ENCODE measurements at places on chromosomes 5 and 9.

- DNase-seq: no peak
Measured at GRCh38 chr5:77176429-77176828, 34.1 kb upstream of the PDE8B start.

DNA sequence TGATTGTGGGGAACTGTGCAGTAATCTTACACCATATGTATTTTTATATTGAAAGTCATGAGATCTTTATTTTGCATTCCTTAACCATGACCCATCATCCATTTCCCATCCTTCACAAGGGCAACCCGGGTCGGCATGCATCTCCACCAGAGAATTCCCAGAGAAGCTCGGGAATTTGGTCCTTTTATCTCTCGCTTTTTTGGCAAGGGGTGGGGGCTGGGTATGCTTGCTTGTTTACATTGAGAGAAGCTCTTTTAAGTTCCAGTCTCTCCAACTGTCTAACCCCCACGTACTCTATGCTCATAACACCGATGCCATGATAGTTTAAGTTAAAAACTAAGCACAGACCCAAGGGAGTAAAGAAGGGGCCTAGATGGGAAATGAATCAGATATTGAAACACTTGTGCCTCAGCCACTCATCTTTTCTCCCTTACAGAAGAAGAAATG lies 109.9 kb upstream of the NFIB start:
- DNase-seq: no peak

DNA sequence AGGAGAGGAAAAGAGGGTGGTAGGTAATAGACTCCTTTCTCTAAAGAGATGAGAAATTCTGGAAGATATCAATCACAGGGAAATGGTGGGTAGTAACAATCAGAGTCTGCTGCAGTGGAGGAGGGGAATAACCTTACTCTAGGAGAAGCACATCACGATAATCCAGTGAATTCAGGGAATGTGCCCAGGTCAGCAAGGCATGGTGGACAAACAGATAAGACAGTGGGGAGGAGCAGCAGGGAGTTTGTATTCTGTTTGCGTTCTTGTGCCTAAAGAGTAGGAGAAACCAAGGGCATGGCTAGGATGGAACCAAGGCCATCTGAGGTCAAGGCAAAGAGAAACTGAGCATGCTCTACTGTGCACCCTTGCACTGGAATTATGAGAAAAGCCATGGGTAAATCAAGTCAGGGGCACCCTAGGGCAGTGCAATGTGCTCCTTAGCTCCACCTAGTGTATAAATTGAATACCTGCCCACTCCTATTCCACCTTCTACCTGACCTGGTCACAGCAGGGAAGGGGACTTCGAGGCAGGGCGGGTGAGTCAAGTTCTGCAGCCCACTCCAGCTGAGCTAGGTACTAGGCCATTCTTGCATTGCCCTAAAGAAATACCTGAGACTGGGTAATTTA lies 31.6 kb downstream of the RETREG1 start:
- peak; percentile 5 for DNase-seq

DNA sequence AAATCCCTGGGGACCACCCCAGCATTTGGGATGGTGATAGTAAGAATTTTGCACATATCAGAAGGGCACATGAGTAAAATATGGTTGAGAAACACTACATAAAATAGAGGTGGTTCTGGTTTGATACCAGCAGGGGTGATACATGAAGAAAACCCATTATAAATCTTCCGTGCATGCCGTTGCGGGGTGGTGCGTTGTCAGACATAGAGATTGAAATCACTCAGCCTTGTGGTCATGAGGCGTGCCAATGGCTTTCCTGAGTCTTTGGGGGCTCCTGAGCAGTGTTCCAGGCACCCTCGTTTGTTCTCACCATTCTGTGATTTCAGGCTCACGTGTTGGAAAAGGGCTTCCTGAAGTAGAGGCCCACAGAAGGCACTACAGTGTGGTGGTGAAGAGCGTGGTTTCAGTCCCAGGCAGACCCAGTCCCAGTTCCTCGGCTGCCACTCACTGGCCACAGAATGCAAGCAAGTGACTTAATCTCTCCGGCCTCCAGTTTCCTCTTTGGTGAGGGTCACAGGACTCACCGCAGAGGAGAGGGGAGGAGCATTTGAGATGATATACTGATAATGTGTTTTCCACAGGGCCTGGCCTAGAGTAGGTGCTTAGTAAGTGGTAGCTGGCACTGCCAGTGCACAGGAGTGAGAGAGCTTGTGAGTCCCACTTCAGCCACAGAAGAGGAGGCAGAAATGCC lies 20.5 kb upstream of the GLRX start:
- peak; percentile 45 for DNase-seq

DNA sequence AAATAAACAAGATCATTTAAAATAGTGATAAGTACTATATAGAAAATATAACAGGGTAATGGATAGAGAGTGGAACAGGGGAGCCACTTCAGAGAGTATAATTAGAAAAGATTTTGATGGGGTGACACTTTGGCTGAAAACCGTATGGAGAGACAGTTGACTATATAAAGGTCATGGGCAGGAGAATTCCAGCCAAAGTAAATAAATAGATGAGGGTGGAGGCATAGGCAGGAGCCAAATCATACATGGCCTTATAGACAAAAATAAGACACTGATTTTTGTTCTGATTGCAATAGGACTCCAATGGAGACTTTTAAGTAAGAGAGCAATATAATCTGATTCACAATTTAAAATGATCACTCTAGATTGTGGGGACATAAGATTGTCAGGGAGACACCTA lies 37.5 kb upstream of the NUDT12 start:
- DNase-seq: no peak

GRCh38 chr5:6404129-6404528 lies 25.8 kb upstream of the MED10 start:
- DNase-seq: no peak

DNA sequence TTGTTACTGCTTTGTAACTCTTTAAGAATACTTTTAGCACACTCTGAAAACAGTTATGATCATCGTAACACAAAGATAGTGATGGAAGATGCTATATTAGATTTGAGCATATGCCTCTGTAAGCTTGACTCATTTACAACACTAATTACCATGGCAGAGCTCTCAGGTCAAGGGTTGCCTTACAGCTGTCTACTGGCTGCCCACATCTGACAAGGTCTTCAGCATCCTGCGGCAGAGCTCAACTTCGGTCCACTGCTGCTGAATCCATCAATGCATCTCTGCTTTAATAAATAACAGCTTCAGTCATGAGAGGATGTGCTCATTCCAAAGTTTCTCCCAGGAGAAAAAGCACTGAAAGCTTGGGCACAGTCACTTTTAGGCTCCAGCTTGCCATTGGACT lies 449.4 kb downstream of the RASEF start:
- DNase-seq: no peak

GRCh38 chr5:35281613-35282012 lies 51.3 kb upstream of the PRLR start:
- DNase-seq: no peak

GRCh38 chr5:78500028-78500427 lies 139.6 kb downstream of the SCAMP1 start:
- no peak for DNase-seq

- DNase-seq: no peak
Measured at GRCh38 chr9:87776481-87777379, 50.8 kb downstream of the CTSL start.

DNA sequence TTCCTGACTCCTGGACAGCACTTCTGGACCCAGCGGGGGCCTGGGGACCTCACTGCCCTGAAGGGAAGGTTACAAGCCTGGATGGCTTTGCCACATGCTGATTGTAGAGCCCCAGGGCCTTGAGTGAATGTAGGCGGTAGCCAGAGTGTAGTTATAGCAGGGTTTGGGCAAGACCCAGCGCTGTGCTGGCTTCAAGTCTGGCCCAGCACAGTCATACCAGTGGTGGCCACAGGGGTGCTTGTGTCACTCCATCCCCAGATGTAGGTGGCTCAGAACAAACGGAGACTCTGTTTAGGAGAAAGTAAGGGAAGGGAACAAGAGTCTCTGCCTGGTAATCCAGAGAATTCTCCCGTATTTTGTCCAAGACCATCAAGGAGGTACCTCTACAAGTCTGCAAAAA lies 84.6 kb downstream of the STARD4 start:
- DNase-seq: no peak

DNA sequence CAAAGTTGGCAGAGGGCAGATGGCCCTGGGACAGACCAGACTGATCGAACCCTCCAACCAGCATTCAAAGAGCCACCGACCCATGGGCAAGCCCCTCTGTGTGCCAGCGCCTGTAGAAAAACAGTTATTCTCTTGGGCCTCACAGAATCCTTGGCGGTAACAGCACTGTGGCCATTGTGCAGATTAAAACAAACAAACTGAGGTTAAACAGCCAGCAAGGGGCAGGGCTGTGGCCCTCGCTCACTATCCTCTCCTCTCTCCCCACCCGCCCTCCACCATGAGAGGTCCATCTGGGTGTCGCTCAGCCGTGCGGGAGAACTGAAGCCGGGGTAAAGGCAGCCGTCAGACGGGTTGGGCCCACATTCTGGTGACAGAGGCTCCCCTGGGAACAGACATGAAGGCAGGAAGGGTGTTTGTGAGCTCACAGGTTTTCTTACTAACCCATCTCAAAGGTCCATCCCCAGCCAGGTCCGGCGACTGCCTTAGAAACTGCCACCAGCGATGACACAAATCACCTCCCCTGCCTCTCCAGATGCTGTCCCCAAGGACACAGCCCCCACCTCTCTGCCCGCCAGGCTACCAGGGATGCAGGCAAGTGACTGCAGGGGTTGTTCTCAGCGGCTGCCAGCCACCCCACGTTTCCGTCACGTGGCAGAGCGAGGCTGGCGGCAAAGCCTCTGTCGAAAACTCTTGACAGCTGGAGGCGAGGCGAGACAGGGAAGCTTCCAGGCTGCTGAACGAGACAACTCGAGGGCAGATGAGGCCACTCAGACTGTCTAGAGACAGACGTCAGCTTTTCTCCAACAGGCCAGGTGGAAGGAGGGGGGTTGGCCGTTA lies 75.8 kb upstream of the SARDH start:
- no peak for DNase-seq

GRCh38 chr5:65062469-65063083 lies 293.8 kb downstream of the CWC27 start:
- no peak for DNase-seq

DNA sequence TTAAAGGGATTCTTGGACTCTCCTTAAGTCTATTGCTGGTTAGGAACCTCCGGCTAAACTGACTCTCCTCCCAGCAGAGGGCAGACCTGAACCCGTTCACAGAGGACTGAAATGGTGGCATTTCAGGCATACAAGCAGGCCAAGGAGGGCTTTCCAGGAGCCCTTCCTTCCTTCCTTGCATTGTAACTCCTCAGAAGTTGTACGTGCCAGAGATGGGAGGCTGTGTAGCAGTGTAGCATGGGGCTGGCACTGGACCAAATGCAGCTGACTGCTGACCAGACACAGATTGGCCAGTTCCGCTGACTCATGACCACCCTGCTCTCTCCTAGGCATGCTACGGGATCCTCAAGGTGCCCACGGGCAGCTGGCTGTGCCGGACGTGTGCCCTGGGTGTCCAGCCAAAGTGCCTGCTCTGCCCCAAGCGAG lies 36.4 kb downstream of the JADE2 start:
- DNase-seq: no peak

GRCh38 chr5:171157276-171157675 lies 151.8 kb upstream of the TLX3 start:
- DNase-seq: no peak

All from stimulated activated CD4-positive, alpha-beta T cell treated with anti-CD3 and anti-CD28 coated beads, Interleukin-12 subunit alpha, Interleukin-12 subunit beta, amount 100 ng/mL, for 4 hours (primary cell).